A172 (cell line): ENCODE measurements at places on chromosomes 16 and 17. TPM values are rescaled to one million over a fixed set of nuclear protein-coding genes. Genes with fewer than 3 reads are reported as not detected.

DNA sequence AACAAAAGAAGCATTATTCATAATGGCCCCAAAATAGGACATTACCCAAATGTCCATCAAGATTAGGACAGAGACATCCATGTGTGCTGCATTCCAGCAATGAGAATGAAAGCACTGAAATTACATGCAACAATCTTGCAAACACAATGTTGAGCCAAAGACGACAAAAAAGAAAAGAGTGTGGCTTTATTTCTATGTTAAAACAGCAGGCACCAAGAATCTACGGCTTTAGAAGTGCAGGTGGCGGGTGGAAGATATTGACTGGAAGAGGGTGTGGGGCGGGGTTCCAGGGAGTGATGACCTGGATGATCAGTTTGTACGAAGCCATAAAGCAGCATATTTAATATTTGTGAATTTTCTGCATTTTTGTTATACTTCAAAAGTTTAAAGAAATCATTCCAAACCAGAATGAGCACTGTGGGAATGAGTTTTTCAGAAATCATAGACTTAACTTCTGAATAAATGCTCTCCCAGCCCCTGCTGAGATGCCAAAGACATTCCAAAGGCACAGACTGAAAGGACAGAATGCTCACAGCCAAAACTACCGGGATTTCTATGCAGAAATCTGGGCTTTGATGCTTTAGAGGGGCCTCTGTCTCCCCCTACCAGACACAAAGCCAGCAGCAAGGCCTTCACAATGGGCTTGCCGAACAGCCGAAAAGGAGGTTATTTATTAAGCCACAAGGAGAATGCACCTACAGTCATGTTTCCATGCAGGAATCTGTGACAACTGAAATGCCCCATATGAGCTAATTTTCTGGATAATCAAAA is 361.6 kb downstream of the GRIN2A start:
- DNase-seq = no peak

DNA sequence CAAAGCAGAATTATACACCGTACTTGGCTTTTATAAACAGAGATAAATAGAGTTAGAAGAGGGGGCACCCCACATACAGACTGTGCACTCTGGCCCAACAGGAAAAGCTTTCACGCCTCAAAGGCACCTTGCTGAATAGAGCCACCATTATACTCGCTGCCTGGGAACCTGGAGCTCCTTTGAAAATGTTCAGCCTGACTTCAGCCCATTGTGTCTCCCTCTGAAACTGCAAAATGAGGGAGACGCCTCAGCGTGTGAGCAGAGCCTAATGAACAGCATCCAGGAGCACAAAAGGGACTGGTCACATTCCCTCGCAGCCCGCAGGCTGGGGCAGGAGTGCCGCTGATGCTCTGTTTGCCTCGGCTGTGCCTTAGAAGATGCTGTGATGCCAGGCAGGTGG is 46.3 kb downstream of the ABCC12 start:
- no peak for DNase-seq

GRCh38 chr17:77329741-77330531 is 189.2 kb downstream of the SEC14L1 start:
- DNase-seq = no peak

GRCh38 chr17:71360301-71360700 is 760.5 kb upstream of the SOX9 start:
- no peak for DNase-seq

DNA sequence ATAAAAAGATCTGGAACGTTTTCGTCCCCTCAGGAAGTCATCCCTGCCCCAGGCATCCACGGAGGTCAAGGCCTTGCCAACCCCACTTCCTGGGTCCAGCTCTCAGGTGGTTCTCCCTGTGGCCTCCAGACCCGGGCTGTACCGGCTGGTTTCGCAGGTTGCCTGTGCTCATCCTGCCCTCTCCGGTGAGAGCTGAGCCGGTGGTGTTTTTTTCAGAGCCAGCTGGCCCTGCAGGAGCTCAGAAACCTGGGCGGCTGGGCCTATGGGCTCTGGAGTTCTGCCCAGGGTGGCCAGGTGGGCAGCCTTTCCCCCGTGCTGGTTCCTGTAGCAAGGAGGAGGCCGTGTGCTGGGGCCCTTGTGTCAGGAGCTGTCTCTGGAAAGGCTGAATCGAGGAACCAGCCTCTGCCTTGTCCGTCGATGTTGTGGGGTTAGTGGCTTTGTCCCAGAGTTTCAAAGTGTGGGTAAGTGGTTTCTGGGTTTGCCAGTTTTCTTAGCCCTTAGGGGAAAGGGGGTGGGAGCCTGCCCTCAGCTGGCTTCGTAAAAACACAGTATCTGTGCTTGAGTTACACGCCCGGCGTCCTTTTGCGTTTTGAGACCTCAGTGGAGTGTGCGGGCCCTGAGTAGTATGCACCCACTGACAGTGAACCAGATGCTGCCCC is 23.6 kb downstream of the C16orf90 start:
- DNase-seq = no peak

The GRIN2A gene
- total RNA-seq = 0.10 and 0.14 TPM in 2 replicates

DNA sequence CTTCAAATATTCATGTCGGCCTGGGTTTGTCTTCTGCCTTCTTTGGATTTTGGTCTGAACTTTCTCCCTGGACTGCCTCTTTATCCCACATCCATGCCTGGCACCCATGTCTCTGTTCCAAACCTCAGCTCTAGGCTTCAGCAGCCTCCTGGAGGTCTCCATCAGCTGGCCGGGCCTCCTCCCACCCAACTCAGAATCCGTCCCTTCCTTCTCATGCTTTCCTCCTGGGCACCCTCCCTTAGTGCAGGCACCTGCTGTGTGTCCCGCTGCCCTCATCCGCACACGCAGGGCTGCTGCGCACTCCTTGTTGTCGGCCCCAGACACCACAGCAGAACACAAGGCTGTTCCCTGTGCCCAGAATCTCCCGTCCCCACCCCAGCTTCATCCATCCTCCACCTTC is 14.0 kb downstream of the LDHD start:
- DNase-seq = no peak

- no peak for DNase-seq
Measured at GRCh38 chr17:29885031-29885640, 44.9 kb downstream of the SSH2 start.

The CFAP97D1 gene
- total RNA-seq = 0.24 TPM in 1 of 2 replicates, not detected in the other

GRCh38 chr17:60154616-60155426 is 5.0 kb downstream of the CA4 start:
- peak; percentile 61 for DNase-seq

DNA sequence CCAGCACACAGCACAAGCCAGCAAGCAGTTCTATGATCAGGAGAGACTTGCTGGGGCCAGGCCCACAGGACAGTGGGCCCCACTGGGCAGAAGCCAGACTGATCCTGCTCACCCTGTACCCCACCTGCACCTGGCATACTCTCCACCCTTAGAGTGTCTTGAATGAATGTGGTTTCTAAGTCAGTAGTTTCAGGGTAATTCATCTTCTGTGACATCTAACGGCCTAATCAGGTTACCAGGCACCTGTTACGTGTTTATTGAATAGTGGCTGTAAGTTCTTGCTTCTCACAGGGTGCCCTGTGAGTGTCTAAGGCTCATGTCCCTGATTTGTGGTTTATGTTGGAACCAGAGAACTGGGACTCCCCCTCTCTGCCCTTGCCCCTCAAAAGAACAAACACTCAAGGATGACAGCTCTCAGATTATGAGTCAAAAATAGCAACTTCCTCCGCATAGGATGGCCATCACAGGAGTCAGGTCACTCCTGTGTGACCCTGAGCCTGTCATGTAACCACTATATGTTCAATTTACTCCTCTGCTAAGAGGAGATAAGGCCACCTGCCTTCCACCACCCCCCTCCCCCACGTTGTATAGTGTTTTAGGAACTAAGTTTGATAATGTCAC is 7.0 kb upstream of the OR2C1 start:
- no peak for DNase-seq

DNA sequence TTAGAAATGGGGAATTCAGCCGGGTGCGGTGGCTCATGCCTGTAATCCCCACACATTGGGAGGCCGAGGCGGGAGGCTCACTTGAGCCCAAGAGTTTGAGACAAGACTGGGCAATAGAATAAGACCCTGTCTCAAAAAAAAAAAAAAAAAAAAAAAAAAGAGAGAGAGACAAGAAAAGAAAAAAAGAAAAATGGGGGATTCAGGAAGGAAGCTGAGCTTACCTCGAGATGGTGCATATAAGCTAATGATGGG is 150.8 kb upstream of the RPH3AL start:
- no peak for DNase-seq
